ENCODE measurements at places on chromosomes 3 and 15.
A peak's percentile ranks its signal among the peaks of the same experiment; 100 is the strongest.

DNA sequence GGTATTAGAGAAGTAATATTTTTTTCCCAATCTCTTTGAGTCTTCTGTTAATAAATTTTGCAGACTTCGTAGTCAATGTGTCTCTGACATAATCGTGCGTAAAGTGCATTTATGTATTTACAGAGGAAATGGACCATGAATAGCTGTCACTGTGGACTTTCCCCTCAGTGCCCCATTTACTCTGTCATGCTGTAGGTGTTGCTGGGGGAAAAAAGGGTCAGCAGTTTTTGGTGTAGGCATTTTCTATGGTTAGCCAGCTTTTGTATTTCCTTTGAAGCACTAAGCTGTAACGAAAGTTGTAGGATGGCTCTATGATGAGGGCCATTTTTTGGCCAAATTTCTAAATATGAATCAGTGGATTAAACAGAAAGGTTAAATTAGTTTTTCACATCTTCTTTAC, 598.4 kb downstream of the FGF12 start:
- DNase-seq: no peak

GRCh38 chr15:53746101-53746500, 13.4 kb downstream of the WDR72 start:
- no peak for DNase-seq

DNA sequence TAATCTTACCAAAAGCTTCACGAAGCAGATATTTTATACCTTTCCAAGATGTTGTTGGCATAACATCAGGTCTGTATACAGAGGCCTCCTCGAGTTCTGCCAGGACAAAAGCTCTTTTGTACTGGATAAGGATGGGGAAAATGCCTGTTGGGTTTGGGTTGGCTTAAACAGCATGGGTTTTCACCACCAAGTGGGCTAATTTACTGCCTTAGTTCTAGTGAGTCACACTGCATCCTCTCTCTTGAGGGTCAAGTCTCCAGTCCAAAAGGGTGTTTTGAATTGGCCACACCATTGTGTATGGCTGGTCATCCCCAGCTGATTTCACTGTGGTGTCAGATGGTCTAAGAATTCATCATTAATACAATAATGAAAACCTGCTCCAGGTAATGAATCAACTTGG, 26.1 kb upstream of the BHLHE40 start:
- DNase-seq: no peak

GRCh38 chr15:35448294-35448693, 97.7 kb downstream of the DPH6 start:
- no peak for DNase-seq

DNA sequence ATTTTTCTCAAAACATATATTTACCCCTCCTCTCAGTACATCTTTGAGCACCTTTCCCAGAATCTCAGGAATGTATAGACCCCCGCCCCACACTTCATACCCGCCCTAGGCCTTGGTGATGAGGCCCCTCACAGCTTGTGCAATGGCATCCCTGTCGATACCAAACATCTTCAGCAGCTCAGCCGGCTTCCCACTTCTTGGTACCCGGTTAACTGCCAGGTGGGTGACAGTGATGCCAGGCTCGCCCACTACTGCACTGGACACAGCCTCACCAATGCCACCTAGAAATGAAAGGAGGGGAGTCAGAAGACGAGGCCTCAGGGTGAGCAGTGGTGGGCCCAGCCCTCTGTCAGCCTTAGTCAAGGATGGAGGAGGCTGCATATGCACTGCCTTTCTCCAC, 30.2 kb downstream of the TKT start:
- DNase-seq: no peak

GRCh38 chr3:39158148-39158715, 4.8 kb upstream of the CSRNP1 start:
- DNase-seq: no peak

GRCh38 chr3:127042634-127043033, 59.7 kb downstream of the PLXNA1 start:
- no peak for DNase-seq

GRCh38 chr3:50340448-50341329, at the start of gene RASSF1:
Gene RASSF1, minus strand, starts transcription at chr3:50340836. Its CDS starts 31 bp downstream, at chr3:50340805.
- peak; percentile 80 for DNase-seq

DNA sequence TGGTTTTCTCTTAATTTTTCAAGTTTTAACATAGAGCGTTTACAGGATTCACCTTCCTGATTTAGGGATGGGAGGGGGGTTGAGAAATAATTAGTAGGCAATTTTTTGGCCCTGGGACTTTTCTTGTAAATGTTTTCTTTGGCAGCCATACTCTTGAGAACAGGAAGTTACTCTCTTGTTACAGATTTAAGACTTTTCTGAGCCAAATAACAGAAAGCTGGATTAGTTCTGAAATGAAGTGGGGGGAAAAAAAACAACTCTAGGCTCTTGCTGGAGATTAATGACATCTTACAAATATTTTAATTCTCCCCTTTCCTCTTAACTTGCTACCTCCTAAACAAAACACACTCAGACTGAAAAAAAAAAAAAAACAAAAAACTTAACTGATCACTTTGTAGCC, 13.8 kb upstream of the POLR2M start:
- DNase-seq: peak; percentile 77

GRCh38 chr3:52831500-52832301, 1.2 kb upstream of the ITIH4 start:
- peak; percentile 91 for DNase-seq

- DNase-seq: no peak
Observed at GRCh38 chr3:85182975-85183752, 224.4 kb downstream of the CADM2 start.

DNA sequence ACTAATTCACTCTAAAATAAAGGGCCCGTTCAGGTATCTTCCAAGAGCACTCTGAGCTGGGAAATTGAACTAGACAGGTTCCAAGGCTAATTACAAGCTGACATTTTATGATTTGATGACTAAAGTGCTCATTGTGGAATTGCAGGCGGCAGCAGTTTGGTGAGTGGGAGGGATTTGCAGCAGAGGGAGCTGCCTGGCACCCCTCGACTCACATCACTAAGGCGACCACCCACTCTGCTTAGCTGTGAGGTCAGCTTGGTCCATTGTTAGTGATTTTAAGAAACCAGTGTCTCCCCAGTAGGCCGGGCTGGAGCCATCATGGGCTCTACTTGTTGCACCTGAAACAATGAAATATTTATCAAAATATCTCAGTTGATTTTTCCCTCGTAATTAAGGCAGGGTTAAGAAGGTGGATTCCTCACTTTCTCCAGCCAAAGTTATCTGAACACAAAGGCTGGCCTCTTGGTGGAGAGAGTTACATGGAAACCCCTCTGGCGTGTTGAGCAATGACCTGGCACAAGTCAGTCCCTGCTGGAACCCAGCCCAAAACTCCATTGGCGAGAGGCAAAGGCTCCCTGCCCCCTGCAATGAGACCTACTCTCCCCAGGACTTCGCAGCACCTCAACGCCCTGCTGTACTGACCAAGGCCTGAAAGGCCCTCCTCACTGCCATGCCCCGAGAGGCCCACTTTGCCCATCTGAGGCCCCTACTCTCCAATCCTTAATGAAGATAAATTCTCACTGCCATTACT, 65.0 kb upstream of the ATP2B2 start:
- DNase-seq: no peak

DNA sequence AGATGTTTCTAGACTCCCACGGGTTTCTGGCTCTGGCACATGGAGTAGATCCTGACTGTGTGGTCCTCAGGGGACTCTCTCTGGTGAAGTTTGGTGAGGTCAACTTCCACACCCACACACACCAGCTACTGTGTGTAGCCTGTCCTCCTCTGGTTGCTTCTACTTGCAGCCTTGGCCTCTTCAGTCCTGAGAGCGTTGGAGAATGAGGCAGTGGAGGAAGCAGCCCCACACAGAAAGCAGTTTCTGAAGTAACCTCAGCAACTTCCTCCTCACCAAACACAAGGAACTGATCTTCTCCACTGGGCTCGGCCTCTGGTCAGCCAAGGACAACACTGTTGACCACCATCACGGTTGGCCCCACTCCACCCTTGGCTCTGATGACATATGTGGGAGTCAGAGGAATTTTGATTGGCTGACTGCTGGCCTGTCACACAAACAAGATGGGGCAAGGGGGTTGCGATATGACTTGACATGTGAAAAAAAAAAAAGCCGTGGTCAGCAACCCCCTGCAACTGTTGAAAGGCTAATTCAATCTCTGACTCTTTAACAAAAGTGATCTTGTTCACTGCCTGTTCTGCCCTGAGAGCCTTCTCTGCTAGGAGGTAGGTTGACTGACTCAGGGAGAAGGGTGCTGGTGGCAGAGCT, 19.6 kb downstream of the CD86 start:
- no peak for DNase-seq

DNA sequence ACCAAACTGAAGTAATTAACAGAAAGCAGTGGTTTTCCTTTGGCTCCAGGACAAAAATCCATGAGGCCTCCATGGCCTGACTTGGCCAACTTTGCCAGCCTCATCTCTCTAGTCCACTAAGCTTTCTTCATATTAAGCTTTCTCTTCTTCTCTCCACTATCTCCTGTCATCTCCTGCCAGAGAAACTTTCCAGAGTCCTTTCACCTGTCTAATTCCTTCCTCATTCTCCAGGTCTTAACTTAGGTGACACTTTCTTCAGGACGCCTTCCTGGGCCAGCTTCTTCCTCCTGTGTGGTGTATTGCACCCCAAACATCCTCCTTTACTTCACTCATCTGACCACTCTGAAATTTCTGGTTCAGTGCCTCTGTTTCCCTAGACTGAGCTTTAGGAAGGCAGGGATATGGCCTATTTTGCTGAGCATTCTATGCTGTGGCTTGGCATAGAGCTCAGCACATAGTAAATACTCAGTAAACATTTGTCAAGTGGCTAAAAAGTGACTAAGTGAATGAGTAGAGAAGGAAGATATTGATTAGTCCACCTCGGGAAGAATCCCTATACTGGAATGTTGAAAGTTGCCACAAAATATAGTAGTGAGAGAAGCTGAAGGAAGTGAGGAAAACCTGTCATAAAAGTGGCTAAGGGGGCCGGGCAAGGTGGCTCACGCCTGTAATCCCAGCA, 34.6 kb upstream of the IGF2BP2 start:
- no peak for DNase-seq

- DNase-seq: no peak
Observed at GRCh38 chr3:190577225-190577624, 63.3 kb downstream of the IL1RAP start.

GRCh38 chr15:91807122-91807521, 46.4 kb upstream of the SLCO3A1 start:
- no peak for DNase-seq

DNA sequence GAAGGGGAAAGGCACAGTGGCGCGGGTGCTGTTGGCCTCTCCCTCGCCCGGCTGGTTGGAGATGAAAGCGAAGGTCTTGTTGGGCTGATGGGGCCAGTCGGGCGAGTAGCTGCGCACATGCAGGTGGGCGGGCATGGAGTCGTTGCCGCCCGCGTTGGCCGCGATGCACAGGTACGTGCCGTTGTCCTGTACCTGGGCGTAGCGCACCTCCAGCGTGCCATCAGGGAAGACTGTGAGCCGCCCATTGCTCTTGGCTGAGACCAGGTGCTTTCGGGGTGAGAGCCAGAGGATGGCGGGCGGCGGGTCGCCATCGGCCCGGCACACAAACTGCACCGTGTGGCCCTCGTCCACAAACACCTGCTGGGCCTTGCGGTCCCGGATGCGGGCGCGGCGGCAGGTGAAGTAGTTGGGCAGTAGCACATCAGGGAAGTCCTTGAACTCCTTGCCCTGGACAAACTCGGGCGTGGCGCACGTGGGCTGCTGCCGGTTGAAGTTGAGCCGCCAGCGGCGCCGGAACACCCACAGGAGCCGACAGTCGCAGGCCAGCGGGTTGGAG, 18.4 kb downstream of the LINGO1 start:
- DNase-seq: no peak

GRCh38 chr3:14725564-14726440, 50.9 kb downstream of the C3orf20 start:
- peak; percentile 4 for DNase-seq

DNA sequence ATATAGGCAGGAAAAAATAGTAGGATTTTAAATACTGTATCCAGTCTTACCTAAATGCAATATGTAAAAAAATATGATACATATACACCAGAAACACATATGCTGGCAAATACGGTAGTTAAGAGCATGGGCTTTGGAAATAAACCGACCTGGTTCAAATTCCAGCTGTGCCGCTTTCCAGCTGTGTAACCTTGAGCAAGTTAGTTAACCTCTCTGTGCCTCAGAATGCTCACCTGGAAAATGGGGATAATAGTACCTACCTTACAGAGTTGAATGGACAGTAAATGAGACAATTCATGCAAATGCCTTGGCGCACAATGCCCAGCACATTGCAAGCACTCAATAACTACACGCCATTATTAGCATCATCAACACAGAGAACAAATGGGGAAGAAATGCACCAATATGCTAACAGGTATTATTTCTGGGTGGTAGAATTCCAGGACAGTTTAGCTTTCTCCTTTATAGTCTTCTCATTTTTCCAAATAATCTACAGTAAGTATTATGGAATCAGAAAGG, 50.6 kb downstream of the SUMF1 start:
- DNase-seq: no peak

GRCh38 chr3:24177201-24177600, 232.1 kb downstream of the NR1D2 start:
- no peak for DNase-seq

- DNase-seq: no peak
Observed at GRCh38 chr3:6770397-6770690, 90.6 kb upstream of the GRM7 start.

- DNase-seq: no peak
Observed at GRCh38 chr3:46565607-46566039, 479 bp downstream of the LRRC2 start.

DNA sequence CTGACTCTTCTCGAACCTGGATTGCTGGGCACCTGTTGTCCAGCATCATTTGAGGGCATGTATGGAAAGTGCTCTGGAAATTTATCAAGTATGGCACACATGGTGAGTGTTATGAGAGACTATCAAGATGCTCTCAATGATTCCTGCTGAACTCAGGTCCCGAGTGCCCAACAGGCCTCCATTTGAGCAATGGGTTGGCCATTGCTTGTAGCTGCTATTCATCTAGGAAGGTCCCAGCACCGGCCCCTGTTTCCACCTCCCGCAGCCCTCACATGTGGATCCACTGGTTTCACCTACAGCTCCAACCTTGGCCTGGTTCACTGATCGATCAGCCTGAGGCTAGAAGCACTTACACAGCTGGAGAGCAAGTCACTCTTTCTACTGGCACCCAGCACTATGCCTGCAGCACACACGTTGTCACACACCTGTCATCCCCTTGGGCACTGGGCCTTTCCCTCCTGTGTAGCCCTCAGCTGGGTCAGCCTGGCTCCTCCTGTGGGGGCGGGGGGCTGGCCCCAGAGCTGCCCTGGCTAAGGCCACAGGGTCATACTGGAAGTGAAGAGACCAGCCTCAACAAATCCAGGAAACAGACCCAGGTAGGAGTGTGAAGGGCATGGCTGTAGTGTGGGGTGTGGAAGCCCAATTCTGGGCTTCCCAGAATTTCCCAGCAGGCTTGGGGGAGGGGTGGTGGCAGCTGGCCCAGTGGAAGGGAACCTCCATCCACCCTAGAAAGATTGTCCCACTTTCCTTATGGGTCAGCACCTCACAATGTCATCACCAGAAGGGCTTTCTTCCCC, 41.7 kb upstream of the SMAD3 start:
- no peak for DNase-seq

DNA sequence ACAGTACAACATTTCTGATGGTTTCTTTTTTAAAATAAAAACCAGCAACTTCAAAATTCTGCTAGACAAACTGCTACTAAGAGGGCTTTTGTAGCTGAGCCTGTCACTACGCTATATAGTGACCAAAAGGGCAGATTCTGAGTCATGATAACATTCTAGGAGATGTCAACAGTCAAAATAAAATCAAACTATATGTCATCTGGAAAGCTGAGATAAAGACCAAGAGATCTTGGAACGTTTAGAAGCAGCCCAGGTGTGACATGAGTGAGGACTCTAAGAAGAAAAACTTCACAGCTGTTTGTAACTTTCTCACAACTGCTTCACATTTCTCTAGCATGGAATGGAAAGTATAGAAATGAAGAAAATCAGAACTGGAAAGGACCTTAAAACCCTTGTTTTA, 84.6 kb downstream of the FILIP1L start:
- DNase-seq: no peak

All from EH (cell line).